T-helper 17 cell (primary cell): ENCODE measurements at places on chromosomes 2 and 18. TPM values are rescaled to one million over a fixed set of nuclear protein-coding genes. Genes with fewer than 3 reads are reported as not detected.
A peak's percentile ranks its signal among the peaks of the same experiment; 100 is the strongest.

COL4A4 gene
- 0.55 TPM for total RNA-seq

ALPG gene
- total RNA-seq, result not detected

TMEM200C gene
- total RNA-seq, result not detected

SH3BP4 gene
- 0.94 TPM for total RNA-seq

ADCYAP1 gene
- total RNA-seq, result not detected

CACNB4 gene
- 0.37 TPM for total RNA-seq

ANKRD62 gene
- total RNA-seq, result not detected

REEP1 gene
- total RNA-seq, result 2.2 TPM

MROH2A gene
- not detected for total RNA-seq

GPR155 gene
- 16.7 TPM for total RNA-seq

EML6 gene
- total RNA-seq, result 4.0 TPM

- DNase-seq, result no peak
- no peaks in the 10 kb centered on the region for H3K4me1 ChIP-seq
- no peak overlapping the region for H3K4me3 ChIP-seq
- no peaks in the 10 kb centered on the region for H3K27me3 ChIP-seq
- no peaks in the 10 kb centered on the region for H3K36me3 ChIP-seq
Measured at GRCh38 chr2:63101954-63102353, 51.3 kb downstream of the OTX1 start.

DNA sequence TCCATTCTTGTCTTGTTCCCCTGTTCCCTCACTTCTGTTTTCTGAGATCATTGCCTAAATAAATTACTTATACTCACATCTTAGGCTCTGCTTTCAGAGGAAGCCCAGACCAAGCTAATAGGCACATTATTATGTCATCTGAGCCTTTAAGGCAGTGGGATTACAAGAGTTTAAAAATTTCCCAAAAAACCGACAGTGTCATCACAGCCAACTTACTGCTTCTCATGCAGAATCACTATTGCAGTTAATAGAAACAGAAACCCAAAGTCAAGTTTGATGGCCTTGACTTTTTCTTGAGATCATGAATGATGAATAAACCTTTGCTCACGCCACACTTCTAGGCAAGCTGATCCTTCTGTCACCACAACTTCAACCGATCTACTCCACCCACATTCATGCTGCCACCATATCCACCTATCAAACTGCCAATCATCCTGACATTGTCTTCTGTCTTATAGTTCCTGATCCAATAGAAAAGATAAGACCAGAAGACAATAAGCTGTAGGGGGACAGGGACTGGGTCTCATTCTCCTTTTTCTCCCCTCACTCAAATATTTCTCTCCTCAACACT, 142.7 kb upstream of the CREB1 start:
- H3K27ac ChIP-seq, result no peak overlapping the region
- no peaks in the 10 kb centered on the region for H3K4me1 ChIP-seq
- no peaks in the 10 kb centered on the region for H3K36me3 ChIP-seq
- H3K4me3 ChIP-seq, result no peak overlapping the region

DNA sequence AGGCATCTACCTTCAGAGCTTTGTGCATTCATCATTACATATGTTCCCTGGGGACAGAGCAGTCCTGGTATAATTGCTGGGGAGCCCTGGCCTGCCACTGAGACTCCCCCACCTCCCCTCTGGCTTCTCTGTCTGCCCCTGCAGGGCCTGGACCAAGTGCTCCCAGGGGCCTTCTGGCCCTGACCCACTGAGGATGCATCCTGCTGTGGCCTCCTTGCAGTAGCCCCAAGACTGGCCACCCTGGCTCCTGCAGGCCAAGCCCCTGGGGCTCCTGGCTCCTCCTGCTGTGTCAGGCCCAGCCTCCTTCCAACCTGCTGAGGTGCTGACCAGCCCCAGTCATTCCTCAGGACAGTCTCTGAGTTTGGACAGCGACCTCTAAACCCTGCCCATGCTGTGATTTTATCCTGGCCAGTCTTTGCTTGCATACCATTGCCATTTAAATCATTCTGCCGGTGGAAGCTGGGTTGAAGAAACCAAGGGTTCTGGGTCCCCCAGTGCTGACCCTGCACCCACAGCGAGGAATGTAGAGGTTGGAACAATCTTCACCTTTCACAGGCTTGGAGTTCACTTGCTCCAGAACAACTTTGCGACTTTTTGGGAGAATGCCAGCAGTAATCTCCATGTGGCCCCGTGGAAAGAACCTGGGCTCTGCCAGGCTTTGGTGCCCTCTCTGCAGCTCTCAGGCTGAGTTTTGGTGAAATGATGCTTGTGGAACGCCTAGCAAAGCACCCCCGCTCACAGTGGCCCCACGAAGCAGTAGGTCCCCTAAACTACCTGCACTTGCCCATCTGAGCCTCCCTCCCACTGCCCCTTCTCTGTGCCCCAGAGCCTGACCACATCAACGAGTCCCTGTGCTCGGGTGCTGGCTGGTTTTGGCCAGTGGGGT, 167.3 kb upstream of the GLI2 start:
- peaks cover 2% of the 10 kb centered on the region for H3K4me1 ChIP-seq
- H3K4me3 ChIP-seq, result no peak overlapping the region
- peaks cover 28% of the 10 kb centered on the region for H3K27me3 ChIP-seq
- H3K36me3 ChIP-seq, result no peaks in the 10 kb centered on the region
- no peak for DNase-seq

DNA sequence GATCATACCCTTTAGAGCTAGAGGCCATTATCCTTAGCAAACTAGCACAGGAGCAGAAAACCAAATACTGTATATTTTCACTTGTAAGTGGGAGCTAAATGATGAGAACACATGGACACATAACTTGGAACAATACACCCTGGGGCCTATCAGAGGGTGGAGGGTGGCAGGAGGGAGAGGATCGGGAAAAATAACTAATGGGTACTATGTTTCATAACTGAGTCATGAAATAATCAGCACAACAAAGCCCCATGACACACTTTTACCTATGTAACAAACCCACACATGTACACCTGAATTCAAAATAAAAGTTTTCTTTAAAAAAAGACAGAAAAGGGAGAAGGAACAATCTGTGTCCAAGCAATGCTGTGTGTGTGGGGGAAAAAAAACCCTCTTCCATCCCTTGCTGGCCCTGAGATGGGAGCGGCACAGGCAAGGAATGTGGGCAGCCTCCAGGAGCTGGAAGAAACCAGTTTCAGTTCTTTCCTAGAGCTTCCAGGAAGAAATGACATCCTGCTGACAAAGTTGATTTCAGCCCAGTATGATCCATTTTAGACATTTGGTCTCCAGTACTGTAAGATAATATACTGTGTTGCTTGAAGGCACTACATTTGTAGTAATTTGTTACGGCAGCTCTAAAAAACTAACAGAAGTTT, 458.7 kb upstream of the CNTNAP5 start:
- H3K36me3 ChIP-seq, result no peaks in the 10 kb centered on the region
- no peak overlapping the region for H3K27ac ChIP-seq
- no peaks in the 10 kb centered on the region for H3K4me1 ChIP-seq
- H3K4me3 ChIP-seq, result no peak overlapping the region
- no peak for DNase-seq
- H3K27me3 ChIP-seq, result no peaks in the 10 kb centered on the region

DNA sequence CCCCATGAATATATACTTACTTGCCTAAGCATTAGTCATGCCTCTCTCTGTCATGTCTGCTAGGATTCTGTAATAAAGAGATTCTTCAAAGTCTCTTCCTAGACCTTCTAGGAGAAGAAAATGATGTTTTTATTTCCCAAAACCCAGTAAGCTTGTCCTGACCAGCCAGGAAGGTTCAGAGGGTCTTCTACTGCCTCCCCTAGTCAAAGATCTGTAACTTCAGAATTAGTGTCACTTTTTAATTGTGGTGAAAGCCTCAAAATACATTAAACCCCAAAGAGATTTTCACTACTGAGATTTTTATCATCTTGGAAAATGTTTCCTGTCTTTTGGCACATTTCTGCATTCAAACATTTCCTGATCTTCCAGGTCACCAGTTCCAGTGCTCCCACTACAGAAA, 232.9 kb upstream of the STK17B start:
- no peak overlapping the region for H3K4me3 ChIP-seq
- no peak overlapping the region for H3K27ac ChIP-seq
- H3K36me3 ChIP-seq, result no peaks in the 10 kb centered on the region
- peaks cover 10% of the 10 kb centered on the region for H3K27me3 ChIP-seq

- no peak overlapping the region for H3K4me3 ChIP-seq
- no peak overlapping the region for H3K27ac ChIP-seq
- DNase-seq, result no peak
- H3K4me1 ChIP-seq, result peaks cover 6% of the 10 kb centered on the region
- H3K36me3 ChIP-seq, result peaks cover 6% of the 10 kb centered on the region
- H3K27me3 ChIP-seq, result no peaks in the 10 kb centered on the region
Measured at GRCh38 chr2:39731546-39731945, 47.5 kb downstream of the THUMPD2 start.

DNA sequence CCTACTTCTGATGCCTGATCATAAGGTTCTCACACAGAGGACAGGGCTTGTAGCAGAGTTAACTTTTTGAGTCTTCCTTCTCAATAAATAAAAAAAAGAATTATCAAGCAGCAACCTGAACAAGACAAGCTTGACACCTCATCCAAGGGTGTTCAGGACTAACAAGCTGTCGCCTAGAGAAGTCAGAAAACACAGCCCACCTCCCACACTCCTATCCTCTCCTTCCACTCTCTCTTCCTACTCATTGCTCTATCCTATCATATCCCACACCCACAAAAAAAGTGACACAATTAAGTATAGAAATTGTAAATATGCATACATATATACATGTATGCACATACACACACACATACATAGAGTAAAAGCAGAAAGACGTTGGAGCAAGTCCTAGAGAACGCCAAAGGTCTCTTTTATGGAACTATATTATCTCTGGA, 5.4 kb downstream of the NBAS start:
- H3K27ac ChIP-seq, result peak overlapping the region; percentile 34
- no peak for DNase-seq
- no peaks in the 10 kb centered on the region for H3K27me3 ChIP-seq
- H3K36me3 ChIP-seq, result peaks cover 6% of the 10 kb centered on the region
- H3K4me1 ChIP-seq, result peaks cover 30% of the 10 kb centered on the region
- no peak overlapping the region for H3K4me3 ChIP-seq

- H3K4me1 ChIP-seq, result no peaks in the 10 kb centered on the region
- H3K27me3 ChIP-seq, result peaks cover 7% of the 10 kb centered on the region
- H3K4me3 ChIP-seq, result no peak overlapping the region
- no peak overlapping the region for H3K27ac ChIP-seq
- no peaks in the 10 kb centered on the region for H3K36me3 ChIP-seq
Measured at GRCh38 chr2:18325118-18325517, 235.3 kb downstream of the RDH14 start.

GRCh38 chr2:226183033-226183432, 616.6 kb downstream of the IRS1 start:
- no peak overlapping the region for H3K27ac ChIP-seq
- H3K4me3 ChIP-seq, result no peak overlapping the region
- peaks cover 12% of the 10 kb centered on the region for H3K27me3 ChIP-seq
- no peaks in the 10 kb centered on the region for H3K4me1 ChIP-seq

DNA sequence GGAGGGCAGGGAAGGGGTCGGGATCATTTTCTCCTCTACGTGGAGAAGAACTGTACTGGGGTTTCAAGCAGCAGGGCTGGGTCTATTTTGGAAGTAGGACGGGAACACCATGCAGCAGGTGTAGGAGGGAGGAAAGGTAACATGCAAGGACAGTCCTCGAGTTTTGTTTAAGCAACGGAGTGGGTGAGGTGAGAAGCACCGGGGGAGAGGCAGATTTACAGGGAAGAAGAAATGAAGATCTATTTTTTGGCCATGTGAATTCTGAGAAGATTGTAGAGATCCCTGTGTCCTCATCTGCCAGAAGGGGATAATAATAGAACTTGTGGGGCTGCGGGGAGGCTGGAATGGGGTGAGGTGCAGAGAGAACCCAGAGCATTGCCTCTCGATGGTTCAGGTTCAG, 85.6 kb downstream of the INPP5D start:
- DNase-seq, result no peak
- no peaks in the 10 kb centered on the region for H3K27me3 ChIP-seq
- H3K36me3 ChIP-seq, result peaks cover 29% of the 10 kb centered on the region
- no peak overlapping the region for H3K27ac ChIP-seq
- no peak overlapping the region for H3K4me3 ChIP-seq

- peak overlapping the region; percentile 81 for H3K27ac ChIP-seq
- H3K4me3 ChIP-seq, result no peak overlapping the region
- H3K36me3 ChIP-seq, result peaks cover 4% of the 10 kb centered on the region
- peaks cover 57% of the 10 kb centered on the region for H3K4me1 ChIP-seq
- DNase-seq, result no peak
- H3K27me3 ChIP-seq, result no peaks in the 10 kb centered on the region
Measured at GRCh38 chr2:239223310-239224198, 177.3 kb downstream of the HDAC4 start.

DNA sequence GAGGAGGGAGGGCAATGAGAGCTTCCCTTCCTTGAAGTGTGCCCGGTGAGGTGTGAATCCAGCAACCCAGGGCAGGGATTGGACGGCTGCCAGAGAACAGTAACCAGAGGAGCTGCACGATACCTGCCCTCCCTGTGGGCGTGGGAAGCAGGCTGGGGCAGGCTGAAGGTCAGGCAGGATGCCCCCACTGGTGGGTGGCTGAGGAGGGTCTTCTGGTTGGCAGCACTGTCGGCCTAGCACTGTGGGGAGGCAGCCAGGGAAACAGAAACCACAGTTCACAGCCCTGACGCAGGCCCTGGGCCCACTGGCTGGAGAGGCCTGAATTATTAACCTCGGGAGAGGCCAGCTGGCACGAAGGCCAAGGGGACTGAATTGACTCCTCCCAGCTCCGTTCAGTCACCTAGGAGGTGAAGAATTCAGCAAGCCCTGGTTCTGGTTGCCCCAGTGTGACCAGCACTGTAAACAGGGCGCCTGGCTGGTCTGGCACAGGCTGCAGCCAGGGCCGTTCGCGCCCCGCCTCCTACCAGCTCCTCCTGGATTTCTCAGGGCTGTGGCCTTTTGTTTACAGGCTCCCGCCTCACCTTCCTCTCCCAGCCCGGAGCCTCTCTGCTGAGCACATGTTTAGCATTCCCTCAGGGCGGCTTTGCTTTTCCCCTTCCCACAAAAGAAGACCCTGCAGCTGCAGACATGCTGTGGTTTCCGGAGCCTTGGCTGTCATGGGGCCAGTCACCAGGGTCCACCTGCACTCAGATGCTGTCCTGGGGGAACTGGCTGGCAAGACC, 97.8 kb downstream of the B3GNT2 start:
- H3K27me3 ChIP-seq, result peaks cover 14% of the 10 kb centered on the region
- no peak overlapping the region for H3K27ac ChIP-seq
- no peak overlapping the region for H3K4me3 ChIP-seq
- no peaks in the 10 kb centered on the region for H3K4me1 ChIP-seq

- H3K4me3 ChIP-seq, result no peak overlapping the region
- peaks cover 4% of the 10 kb centered on the region for H3K27me3 ChIP-seq
- no peak for DNase-seq
- H3K27ac ChIP-seq, result no peak overlapping the region
- H3K36me3 ChIP-seq, result peaks cover 3% of the 10 kb centered on the region
Measured at GRCh38 chr18:3114026-3114425, 101.1 kb upstream of the LPIN2 start.

DNA sequence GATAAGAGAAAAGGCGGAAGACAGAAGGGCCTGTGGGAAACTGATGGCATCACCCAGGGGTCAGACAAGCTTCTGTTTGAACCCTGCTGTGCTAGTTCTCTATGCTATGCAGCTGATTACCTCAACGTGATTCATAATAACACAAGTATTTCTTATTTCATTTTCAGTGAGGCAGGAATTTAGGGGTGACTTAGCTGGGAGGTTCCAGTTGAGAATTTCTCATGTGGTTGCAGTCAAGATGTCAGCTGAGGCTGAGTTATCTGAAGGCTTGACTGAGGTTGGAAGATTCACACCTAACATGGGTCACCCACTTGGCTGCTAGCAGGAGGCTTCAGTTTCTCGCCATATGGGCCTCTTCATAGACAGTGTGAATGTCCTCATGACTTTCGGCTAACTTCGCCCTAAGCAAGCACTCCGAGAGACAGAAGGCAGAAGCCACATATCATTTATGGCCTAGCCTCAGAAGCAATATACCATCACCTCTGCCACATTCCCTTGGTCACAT, 34.0 kb upstream of the TMEM131 start:
- DNase-seq, result no peak
- peaks cover 3% of the 10 kb centered on the region for H3K36me3 ChIP-seq
- no peak overlapping the region for H3K27ac ChIP-seq
- peaks cover 33% of the 10 kb centered on the region for H3K27me3 ChIP-seq
- H3K4me1 ChIP-seq, result peaks cover 29% of the 10 kb centered on the region
